ENCODE measurements at places on chromosomes 3 and 15.

DNA sequence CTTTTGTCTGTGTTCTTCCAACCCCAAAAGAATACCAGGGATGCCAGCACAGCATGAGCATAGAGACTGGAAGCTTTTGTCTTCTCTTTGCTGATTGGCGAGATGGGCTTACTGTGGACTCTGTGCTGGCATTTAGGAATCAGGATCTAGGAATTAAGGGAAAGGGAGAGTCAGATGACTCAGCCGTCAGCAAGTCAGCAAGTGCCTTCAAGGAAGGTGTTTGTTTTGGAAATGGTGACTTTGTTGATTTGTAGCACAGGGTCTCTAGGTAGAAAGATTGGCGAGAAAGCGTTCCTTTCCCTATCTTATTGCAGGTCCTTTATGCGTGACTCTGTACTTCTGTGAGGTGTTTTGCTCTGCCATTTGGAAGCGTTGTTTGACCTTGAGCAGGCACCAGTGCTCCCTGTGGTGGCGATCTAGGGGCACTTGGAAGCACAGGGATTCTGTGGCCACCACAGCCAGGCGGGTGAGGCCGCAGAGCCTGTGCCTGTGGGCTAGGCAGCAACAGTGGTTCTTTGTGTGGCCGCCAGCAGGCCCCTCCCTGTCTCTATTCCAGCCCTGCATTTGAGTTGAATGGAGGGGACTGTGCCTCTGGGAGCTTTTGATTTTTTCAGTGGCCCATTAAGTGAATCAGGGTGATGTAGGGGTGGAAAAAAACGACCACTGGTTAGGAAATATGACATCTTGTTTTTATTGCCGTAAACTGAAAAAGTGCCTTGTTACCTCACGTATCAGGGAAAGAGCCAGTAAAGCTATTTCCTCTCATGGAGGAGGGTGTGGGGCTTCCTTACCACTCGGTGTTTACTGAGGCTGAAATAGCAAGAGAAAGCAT lies 19.0 kb downstream of the FAN1 start:
- DNase-seq = peak; percentile 89

- peak; percentile 95 for DNase-seq
Observed at GRCh38 chr3:176916777-176917176, 280.5 kb downstream of the TBL1XR1 start.

DNA sequence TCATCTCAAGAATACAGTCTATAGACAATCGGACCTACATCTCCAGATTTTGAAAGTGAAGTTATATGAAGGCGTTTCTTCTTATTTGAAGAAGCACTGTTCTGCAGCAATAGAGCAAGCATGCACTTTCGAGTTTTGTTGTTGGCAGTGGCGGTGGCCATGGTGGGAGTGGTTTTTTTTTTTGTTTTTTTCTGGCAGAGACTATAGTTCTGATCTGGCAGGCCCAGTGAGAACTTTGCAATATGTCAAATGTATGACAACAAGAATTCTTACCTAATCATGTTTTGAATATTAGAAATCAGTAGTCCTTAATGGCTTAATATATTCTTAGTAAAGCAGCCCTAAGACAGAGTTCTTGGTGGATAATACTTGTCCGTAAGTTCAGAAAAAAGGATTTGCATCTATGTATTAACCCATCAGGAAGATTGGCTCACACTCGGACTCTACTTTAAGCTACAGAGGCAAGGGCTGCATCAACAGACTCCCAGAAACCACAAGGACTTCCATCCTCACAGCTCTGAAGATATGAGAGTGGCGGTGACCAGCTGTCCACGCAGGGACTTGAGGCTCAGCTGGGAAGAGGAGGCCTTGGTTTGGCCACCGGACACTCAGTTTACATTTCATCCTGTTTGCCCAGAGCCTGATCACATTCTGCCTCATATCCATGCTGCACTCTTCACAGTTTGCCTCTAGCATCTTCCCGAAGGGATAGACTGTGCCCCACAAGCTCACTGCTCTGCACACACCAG lies 124.1 kb upstream of the THBS1 start:
- DNase-seq = no peak

GRCh38 chr3:52532838-52533622 lies 627 bp downstream of the NT5DC2 start:
- no peak for DNase-seq

GRCh38 chr3:10194328-10195071 lies 29.8 kb downstream of the IRAK2 start:
- DNase-seq = no peak

- DNase-seq = no peak
Observed at GRCh38 chr3:192884777-192885773, 32.6 kb downstream of the MB21D2 start.

DNA sequence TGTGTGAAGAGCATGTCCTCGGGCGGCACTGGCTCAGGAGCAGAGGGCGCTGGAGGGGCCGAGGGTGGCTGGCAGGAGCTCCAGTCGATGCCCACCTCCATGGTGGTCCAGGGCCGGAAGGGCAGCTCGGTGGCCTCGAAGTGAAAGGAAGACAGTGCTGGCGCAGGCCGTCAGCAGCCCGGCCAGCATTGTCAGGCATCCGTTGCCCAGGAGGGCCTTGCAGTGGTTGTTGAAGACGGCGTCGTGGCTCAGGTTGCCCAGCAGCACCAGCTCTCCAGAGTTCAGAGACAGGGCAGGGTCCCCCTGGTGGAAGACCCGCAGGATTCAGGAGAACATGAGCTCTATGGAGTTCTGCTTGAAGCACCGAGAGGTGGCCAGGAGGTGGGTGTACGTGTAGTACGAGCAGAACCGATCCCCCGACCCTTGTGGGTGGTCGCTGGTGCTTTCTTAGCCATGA lies 16.5 kb upstream of the SIAH2 start:
- DNase-seq = no peak

DNA sequence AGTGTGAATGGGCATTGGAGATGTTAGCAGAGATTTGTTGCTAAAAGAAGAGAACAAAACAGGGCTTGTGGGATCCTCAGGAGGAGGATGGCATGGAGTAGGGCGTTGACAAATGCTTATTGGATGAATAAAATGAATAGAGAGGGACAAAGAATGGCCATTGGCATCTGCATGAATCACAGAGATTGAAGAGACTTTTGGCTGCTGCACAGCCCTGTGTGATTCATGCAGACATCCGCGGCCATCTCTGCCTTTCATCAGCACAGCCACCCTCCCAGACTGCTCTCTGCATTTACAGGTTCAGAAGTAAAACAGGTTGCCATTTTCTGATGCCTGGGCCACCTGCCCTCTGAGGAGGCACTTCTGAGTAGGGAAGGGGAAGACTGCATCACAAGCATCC lies 397.9 kb downstream of the EPHB1 start:
- DNase-seq = no peak

DNA sequence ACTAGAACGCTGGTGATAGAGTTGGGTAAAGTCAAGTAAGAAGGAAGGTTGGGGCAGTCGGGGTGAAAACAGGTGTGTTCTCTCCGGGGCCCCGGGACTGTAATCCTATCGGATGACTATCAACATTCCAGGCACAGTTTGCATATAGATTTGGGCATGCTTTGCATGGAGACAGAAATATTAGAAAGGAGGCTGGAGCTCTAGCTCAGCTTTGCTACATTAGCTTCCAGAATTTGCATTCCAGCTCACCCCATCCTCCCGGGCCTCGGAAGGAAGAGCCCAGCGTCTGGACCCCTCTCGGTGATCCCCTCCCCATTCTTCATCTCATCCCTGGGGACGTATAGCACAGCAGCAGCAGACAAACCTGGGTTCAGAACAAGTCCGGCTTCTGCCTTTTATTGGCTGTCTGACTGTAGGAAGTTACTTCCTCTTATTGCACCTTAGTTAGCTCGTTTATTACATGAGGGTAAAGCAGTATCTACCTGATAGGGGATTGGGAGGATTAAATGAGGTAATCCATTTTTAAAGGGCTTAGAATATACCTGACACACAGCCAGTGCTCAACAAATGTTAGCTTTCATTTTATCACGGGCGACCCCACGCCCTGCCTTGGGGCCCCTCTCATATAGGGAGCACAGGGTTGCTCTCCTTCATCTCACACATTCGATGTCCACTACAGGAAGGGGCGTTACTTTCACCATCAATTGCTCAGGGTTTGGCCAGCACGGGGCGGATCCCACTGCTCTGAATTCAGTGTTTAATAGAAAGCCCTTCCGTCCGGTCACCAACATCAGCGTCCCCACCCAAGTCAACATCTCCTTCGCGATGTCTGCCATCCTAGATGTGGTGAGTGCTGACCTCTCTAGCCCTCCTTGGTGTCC lies 3.2 kb downstream of the HTR3E start:
- no peak for DNase-seq

DNA sequence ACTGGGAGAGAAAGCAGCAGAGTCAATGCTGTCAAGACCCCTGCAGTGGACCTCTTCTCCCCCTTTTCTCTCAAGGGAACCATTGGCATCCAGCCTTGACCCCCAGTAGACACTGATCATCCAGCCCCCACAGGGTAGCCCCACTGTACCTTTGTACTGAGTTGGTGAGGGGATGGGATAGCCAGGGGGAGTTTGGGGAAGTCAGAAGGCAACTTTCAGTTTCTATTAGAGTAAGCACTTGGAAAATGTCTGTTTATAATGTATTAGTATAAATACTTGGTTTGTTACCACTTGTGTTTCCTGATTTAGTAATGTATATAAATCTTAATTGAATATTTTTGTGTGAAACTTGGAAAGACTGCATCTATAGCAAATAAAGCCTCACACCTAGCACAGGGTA lies 25.0 kb downstream of the DAG1 start:
- DNase-seq = no peak

GRCh38 chr3:49173116-49173791 lies 1.9 kb downstream of the KLHDC8B start:
- DNase-seq = no peak

DNA sequence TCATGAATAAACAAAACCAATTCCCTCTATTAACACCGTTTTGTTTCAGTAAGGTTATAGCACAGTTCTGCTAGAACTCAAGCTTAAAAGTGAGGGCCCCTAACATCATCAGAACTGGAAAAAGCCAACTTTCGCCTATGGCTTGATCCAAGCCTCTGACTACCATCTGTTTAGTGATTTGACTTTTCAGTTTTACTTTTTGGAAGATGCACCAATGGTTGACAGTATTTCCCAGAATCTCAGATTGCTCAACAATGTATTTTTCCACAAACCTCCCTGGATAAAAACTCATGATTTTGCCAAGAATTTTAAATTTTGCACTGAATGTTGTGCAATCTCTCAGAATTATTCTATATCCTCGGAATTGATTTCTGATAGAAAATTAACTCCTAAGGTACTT lies 190.7 kb downstream of the LSAMP start:
- DNase-seq = no peak

- no peak for DNase-seq
Observed at GRCh38 chr3:50003216-50003615, 63.3 kb downstream of the RBM6 start.

- DNase-seq = no peak
Observed at GRCh38 chr3:172038798-172039435, 461 bp upstream of the FNDC3B start.

DNA sequence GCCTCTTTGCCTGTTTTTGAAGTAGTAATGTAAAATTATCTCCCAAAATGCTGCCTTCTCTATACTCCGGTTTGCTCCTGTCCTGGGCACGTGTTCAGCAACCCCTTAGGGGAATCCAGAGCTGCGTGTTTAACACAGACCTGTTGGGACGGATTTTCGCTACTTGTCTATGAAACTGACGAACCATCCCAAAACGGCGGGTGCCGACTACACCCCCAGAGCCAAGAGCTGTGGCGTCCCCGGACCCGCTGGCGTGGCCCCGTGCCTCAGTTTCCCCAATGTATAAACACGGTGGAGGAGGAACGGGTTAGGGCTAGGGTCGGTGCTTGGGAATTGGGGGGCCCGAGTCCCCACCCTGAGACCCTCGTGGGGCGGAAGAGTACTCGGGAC lies 473 bp downstream of the FHIT start:
- no peak for DNase-seq

GRCh38 chr3:81790117-81790516 lies 28.7 kb upstream of the GBE1 start:
- DNase-seq = no peak

DNA sequence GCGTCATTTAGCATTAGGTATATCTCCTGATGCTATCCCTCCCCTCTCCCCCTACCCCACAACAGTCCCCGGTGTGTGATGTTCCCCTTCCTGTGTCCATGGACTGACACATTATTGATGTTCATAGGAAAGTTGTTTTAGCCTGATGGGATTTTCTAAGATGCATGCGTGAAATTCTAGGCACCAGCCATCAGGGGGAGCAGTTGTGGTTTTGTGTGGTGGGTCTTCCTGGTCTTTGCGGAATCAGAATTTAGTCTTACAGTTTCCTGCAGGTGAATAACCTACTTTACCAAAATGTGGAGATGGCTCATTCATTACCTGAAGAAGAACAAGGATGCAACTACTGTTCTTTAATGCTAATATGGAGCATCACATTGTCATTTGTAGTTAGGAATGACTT lies 455.0 kb upstream of the THBS1 start:
- no peak for DNase-seq

DNA sequence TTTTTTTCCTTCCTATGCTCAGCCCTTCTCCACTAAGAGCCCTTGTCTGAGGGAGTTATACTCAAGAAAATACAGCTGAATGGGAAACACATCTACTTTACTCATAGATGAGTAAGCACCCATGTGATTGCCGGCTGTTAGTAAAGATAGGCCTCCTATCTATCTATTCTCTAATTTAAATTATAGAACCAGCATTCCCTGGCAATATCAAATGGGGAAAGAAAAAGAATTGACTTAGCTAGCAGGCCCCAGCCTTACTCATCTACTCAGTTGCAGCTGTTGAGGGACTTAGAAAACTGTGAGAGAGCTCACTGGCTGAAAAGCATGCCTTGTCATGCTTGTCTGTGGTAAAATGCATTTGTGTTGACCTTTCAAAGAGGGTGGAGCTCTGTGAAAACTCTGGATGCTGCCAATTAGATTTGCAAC lies 116.9 kb upstream of the LRRFIP2 start:
- no peak for DNase-seq

GRCh38 chr3:117103675-117104074 lies 394.1 kb downstream of the TUSC7 start:
- DNase-seq = no peak

DNA sequence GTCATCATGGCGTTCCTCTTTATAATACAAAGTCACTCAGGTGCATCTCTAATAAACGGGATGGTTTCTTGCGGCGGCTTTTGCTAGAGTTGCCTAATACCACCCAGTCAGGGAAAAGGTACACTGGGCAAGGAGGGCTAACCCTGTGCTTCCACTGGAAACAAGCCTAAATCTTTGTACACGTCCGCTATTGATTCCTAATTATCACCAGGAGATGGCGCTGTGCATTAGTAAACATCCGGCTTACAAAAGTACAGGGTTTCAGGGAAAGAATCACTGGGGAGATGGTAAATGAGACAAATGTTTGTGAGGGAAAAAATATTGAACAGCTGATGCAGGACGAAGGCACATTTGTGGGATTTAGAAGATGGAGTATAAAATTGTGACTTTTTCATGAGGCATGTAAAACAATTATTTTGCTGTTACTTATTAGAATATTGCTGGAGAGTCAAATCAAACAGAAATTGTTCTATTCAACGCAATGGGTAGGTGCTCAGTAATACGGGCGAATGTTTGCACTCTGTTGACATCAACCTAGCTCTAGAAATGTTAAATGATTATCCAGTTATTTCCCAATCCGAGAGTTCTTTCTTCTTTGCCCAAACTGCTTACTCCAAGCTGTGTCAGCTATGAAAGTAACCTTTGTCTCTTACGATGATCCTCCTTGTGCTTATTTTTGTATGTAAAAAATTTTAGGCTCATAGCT lies 50.6 kb downstream of the GMNC start:
- peak; percentile 38 for DNase-seq

- DNase-seq = no peak
Observed at GRCh38 chr15:69098771-69099170, 61.7 kb upstream of the GLCE start.

GRCh38 chr3:189121092-189121491 lies 50.7 kb upstream of the TPRG1 start:
- no peak for DNase-seq

Data from iPS DF 19.7 (cell line).